Posterior vena cava (tissue), 2 donors: ENCODE measurements at places on chromosomes 4 and X. TPM values are rescaled to one million over a fixed set of nuclear protein-coding genes. Genes with fewer than 3 reads are reported as not detected.

NAA11 gene
- total RNA-seq: not detected

DRD5 gene
- not detected for total RNA-seq

ASB12 gene
- 0.38 TPM for total RNA-seq

DNA sequence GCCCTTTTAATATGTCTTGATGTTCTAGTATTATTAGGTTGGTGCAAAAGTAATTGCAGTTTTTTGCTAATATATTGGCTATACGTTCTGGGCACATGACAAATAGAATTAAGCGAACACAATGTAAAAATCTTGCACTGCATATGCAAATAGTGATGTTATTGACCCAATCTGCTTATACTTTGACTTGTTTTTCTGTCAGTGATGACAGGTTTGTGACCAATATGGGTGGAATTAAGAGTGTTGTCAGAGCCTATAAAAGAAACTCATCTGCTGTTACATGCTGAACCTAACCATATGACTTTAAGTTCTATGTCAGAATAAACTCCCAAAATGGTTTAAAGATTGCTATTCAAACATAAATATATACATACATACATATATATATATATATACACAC, 30.7 kb upstream of the HPGD start:
- no peak for DNase-seq

ARX gene
- total RNA-seq: not detected

GRCh38 chr4:87962398-87963146, 12.9 kb upstream of the SPP1 start:
- DNase-seq: no peak

DNA sequence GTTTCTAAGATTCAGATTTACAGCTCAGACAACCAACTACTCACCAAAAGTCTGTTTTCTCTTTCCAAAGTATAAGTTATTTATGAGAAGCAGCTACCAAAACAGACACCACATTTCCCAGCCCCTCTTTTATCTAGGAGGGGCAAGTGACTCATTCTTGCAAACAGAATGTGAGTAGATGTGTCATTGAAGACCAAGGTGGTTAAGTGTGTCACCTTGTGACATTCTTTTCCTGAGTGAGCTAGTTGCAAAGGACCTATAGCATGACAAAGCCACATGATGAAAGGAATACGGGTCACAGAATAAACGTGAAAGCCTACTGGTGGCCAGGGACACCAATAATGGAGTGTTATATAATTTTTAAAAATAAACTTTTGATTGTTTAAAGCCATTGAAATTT, 50.0 kb downstream of the SLC7A11 start:
- DNase-seq: no peak

DNA sequence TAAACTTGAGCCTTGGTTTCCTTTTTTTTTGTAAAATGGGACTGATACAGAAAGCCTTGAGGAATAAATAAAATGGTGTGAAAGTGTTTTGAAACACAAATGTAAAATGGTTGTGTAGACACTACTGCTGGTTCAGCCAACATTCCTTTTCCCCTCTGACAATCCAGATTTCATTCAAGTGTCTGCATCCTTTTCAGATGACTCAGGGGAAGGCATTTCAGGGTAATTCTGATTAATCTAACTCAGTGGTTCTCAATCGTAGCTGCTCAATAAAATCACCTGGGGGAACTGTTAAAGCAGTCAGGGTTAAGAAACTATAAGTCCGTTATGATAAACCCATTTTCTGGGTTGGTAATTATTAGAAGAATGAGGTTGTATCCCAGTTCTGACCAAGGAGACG, 4.6 kb downstream of the ARHGAP10 start:
- DNase-seq: no peak
